KBM-7 (cell line): ENCODE measurements at places on chromosomes 4 and X.

DNA sequence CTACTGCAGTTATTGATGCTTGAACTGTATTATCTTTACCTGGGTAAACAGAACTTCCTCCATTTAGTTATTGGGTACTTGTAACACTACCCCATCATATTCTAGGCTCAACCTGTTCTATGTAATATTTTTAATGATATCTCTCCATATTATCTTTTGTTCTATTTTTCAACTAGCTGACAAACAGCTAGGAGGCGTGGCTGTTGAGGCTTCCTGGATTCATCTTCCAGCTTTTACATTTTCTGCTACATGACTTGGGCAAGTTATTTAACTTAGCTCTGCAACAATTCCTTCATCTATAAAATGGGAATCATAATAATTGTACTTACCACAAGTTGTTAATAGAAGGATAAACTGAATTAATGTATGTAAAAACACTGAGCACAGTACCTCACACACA is 349.3 kb downstream of the PTTG2 start:
- no peak for DNase-seq

DNA sequence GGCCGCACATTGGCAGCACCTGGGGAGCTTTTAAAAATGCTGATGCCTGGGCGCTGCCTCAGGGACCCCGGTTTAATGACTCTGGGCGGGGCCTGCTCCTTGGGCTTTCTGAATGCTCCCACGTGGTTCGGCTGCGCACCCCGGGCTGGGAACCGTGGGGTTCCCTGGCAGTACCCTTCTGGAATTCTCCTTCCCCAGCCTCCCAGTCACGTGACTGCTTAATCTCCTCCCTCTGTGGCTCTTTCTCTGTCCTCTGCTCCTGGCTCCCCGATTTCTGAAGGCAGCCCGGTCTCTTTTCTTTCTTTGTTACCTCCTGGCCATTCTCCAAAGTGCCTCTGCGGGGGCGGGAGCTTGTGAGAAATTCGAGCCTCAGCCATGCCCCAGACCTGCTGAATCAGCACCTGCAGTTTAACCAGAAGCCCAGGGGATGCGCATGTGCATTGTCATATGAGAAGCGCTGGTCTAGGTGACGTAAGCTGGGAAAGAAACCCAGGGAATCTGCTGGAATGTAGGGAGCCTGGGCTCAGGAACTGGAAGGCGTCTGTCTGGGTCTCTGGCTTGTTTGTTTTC is 16.6 kb downstream of the CLCN4 start:
- DNase-seq = no peak

GRCh38 chr4:70676554-70677090 is 10.3 kb upstream of the JCHAIN start:
- DNase-seq = no peak

DNA sequence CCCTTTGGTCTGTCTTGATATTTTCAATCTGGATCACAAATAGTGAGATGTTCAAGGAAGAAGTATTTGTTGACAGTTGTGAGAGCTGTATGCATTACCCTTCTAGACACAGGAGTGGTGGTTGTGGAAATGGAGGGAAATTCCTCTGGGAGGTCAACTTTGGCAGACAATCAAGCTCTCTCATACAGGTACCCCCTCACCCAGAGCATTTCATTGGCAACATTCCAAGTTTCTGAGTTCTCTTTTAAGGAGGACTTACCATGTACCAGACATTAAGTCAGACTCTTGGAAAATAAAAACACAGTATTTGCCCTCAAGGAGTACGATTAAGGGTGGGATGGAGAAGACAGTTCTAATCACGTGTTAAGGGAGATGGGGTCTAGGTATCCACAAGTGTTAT is 45.3 kb downstream of the KLHL15 start:
- no peak for DNase-seq

GRCh38 chrX:71095033-71095432 is 618 bp upstream of the FOXO4 start:
- DNase-seq = no peak
